ENCODE measurements at places on chromosomes 7 and 10.

DNA sequence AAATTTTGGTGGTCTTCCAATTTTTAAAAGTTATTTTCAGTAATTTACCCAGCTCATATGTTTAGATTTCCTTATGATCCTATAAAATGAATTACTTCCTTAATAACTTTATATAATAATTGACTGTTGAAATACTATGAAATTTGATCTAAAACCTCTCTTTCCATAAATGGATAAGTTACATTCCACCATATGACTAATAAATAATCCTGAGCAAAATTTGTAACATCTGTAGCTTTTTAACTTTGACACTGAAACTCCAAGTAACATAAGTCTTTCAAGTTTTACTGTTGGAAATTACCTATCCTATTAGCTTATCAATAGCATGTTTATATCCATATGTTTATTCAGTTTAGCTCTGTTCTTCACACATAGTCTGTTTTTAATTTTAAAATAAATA lies 85.3 kb downstream of the HECTD2 start:
- DNase-seq = no peak

GRCh38 chr7:92914645-92915044 lies 78.3 kb upstream of the CDK6 start:
- DNase-seq = no peak

- no peak for DNase-seq
These were observed 19.7 kb upstream of the BNIP3 start for GRCh38 chr10:132001238-132001972.

- no peak for DNase-seq
These were observed 115.5 kb upstream of the GALNT17 start for GRCh38 chr7:71016401-71016800.

DNA sequence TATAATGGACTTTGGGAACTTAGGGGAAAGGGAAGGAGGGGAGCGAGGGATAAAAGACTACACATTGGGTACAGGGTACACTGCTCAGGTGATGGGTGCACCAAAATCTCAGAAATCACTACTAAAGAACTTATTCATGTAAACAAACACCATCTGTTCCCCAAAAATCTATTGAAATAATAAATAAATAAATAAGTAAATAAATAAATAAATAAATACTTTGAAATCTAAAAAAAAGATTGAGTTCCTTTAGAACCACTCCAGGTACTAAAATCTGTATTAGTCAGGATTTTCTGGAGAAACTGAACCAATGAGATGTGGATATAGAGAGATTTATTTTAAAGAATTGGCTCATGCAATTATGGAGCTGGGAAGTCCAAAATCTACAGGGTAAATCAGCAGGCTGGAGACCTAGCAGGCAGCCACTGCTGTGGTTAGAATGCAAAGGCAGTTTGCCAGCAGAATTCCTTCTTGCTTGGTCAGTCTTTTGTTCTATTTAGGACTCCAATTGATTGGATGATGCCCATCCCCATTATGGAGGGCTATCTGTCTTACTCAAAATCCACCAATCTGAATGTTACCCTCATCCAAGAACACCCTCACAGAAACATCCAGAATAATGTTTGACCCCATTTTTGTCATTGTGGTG lies 8.9 kb downstream of the IGFBP1 start:
- no peak for DNase-seq

GRCh38 chr10:43424416-43424815 lies 12.5 kb upstream of the ZNF487 start:
- DNase-seq = no peak

- DNase-seq = no peak
These were observed 235.7 kb downstream of the EMX2 start for GRCh38 chr10:117778241-117778640.

GRCh38 chr7:71238581-71239295 lies 106.8 kb downstream of the GALNT17 start:
- DNase-seq = no peak

- DNase-seq = no peak
These were observed 175.2 kb upstream of the ASAH2 start for GRCh38 chr10:50426485-50426884.
